ENCODE measurements at places on chromosomes 4 and X.

GRCh38 chrX:110509755-110510532, 151.3 kb downstream of the RTL9 start:
- no peak for DNase-seq

- no peak for DNase-seq
Observed at GRCh38 chrX:38151441-38151840, 69.2 kb downstream of the SRPX start.

DNA sequence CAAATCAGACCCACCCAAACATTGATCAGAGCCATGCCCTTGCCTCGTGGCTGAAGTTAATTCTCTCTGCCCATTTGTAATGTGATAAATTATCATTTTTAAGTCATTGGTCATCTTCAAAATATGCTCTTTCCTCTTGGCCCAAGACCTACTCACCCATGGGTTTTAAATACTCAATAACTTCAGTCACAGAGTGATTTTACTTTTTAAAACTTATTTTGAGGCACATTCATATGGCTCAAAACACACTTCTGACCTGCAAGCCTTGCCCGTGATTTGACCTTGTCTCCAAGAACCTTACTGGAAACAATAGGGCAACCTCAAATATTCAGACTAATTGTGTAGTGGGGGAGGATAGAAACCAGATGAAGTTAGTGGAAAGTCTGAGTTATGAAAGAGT, 176.2 kb upstream of the LNX1 start:
- no peak for DNase-seq

- DNase-seq = no peak
Observed at GRCh38 chr4:139458999-139459398, 5.1 kb downstream of the RAB33B start.

GRCh38 chr4:187744911-187745310, 250.7 kb upstream of the ZFP42 start:
- DNase-seq = no peak

DNA sequence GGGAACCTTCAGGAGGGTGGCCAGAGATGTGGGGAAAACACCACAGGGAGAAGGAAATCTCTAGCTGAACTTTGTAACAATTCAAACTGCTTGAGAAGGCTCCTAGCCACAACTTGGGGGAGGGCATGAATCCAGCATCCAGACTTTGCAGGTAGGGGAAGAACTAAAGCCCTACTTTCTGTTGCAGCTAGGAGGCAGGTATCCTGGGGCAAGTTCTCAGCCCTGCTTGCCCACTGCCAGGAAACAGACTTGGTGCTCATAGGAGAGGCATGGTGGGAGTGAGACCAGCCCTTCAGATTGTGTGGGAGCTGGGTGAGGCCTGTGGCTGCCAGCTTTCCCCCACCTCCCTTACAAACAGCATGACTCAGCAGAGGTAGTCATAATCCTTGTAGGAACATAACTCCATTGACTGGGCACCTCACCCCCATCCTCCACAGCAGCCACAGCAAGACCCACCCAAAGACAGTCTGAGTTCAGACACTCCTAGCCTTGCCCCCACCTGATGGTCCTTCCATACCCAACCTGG, 209.5 kb upstream of the CPEB2 start:
- no peak for DNase-seq

- no peak for DNase-seq
Observed at GRCh38 chr4:174933083-174933482, 14.9 kb downstream of the ADAM29 start.

All from NCI-H510A treated with DMSO at 0.1 percent for 48 hours (cell line).